Activated CD4-positive, alpha-beta T cell treated with anti-CD3 and anti-CD28 coated beads, Interleukin-2, amount 50 U/mL, for 4 hours (primary cell): ENCODE measurements at places on chromosomes 4 and X.
A peak's percentile ranks its signal among the peaks of the same experiment; 100 is the strongest.

DNA sequence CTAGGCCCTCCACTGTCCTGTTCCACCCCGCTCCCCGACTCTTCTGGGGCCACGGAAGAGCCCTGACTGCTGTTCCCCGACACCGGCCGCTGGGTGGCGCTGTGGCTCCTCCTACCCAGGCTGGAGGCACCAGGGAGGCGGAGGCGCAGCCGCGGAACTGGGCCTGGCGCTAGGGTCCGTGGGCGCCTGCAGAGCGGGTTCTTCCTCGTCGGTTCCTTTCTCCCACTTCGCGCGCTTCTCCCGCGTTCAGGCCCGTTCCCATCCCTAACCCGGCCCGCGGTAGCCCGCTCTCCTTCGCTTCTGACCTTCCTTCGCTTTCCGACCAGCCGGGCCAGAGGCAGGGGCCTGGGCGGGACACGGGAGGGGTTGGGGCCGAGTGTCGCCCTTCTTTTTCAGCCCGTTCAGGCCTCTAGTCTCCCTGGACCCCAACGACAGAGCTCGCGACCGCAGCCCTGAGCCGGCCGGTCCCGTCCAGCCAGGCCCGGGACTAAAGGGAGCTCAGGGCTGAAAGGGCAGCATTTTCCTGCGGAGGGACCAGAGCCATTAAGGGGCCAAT is 34.3 kb downstream of the NALF2 start:
- DNase-seq = peak; percentile 69

DNA sequence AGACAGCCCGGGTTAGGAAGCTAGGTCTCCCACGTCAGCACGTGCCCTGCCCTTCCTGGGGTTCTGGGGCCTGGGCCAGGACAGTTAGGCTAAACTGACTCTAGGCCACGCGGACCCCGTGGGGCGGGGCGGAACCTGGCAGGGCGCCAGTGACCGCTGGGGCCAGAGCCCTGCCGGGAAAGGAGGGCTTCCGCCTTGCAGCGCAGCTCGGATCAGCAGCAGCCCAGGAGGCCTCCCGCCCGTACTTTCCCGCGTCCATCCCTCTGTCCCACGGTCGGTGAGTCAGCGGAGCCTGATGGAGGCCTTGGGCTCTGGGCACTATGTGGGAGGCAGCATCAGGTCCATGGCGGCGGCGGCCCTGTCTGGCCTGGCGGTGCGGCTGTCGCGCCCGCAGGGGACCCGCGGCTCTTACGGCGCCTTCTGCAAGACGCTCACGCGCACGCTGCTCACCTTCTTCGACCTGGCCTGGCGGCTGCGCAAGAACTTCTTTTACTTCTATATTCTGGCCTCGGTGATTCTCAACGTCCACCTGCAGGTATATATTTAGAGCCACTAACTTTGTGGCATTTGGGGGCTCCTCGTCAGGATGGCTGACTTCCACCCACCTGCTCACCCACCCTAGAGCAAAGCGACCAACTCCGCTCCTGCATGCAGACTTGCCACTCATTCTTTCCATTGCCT is at the start of gene SMIM10:
Gene SMIM10, plus strand, starts transcription at position 191 of the 681 bp plus-strand sequence. Its CDS starts 105 bp downstream, at position 296.
- no peak for DNase-seq

GRCh38 chrX:18997916-18998315 is 14.0 kb upstream of the PHKA2 start:
- DNase-seq = no peak

DNA sequence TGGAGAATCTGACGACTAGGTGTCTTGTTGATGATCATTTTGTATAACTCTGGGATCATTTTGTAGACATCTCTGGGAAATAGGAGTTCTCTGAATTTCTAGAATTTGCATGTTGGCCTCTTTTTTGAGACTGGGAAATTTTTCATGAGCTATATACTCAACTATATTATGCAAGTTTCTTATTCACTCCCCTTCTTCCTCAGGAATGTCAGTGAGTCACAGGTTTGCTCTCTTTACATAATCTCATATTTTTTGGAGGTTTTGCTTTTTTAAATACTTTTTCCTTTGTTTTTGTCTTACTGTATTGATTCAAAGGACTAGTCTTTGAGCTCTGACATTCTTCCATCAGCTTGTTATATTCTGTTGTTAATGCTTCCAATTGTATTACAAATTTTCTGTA is 1324.2 kb downstream of the TECRL start:
- DNase-seq = no peak

GRCh38 chrX:24702362-24703184 is 8.9 kb downstream of the POLA1 start:
- DNase-seq = no peak

DNA sequence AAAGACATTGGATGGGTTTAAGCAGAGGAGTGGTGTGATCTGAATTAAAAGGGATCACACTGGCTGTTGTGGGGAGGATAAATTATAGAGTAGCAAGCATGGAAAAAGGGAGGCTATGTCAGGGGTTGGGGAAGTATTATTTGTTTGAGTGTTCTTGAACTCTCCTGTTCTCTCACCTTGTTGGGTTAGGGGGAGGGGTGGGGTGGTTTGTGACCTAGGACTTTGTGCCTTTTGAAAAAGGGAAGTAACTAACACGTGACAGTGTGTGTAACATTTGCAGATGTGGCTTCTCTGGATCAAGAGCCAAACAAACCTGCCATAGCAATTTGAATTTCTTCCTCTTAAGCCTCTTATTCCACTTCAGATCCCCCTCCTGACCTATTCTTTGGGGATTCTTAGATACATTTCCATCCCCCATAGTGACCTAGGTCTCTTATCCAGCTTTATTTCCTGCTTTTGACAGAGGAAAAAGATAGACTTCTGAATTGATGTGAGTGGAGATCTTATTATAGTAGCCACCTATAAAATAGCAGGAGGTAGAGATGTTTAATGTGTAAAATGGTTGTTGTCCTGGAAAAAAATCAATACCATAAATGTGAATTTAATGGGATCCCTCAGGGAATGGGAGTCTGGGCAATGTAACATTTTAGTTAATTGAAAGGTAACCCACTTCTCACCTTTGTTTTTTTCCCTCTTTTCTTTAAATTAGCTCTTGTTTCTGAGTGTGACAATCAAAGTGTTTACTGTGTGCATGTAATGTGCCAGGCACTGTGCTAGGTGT is 120.4 kb downstream of the CT47B1 start:
- DNase-seq = no peak

DNA sequence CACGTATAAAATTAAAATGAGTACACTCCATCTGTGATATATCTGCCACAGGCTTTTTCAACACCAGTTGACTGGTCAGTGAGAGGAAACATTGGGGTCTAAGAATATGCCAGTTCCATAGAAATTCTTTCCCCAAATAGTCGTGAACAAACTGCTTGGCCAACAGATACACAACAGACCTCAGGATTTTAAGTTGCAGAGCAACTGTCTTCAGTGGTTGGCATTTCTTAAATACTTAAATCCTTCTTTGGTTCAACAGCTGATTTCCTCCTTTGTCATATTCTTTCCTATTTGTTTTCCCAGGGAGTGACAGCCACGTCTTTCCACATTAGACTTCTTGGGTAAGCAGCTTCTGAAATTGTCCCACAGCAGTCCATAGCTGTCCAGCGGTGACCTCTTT is 7.0 kb upstream of the DDX60 start:
- no peak for DNase-seq

- no peak for DNase-seq
Observed at GRCh38 chr4:55358246-55358645, 12.2 kb downstream of the SRD5A3 start.

- DNase-seq = no peak
Observed at GRCh38 chr4:7344636-7345155, 90.0 kb downstream of the PSAPL1 start.

GRCh38 chrX:12894074-12895030 is 12.1 kb upstream of the TLR8 start:
- peak; percentile 23 for DNase-seq

GRCh38 chr4:176340871-176341685 is 21.3 kb downstream of the SPCS3 start:
- no peak for DNase-seq

GRCh38 chr4:7521666-7522065 is 86.9 kb upstream of the PSAPL1 start:
- no peak for DNase-seq

DNA sequence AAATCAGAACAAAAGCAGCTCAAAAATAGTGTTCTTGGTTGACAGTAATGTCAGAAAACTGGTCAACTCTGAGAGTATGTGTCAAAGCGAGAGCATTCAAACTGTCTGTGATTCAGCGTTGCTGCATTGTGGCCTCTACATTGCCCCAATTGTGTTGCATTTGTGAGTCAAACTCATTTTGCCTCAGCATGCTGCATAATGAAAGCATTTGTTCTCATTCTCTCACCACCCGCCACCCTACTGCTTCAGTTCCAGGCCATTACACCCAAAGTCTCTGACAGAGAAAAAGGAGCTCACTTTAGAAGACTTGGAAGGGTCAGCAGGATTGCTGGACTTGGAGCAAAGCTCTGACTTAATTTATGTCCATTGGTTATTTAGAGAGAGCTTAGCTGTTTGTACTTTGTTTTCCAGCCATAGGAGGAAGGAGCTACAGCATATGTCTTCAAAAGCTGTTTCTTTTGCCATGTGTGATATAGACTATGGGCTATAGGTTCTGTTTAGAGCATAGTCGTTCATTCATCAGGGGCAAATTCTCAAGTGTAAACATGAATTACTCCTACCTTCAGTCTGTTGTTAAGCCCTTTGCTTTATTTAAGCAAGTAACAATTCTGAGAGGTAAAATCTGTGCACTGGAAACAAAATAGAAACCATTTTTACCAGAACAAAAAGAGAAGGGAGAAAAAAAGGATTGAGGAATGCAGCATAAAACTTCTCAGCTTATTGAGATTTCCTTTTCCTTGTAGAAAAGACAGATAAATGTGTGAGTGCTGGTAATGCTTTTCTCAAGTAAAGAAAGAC is 153.4 kb upstream of the ANK2 start:
- DNase-seq = no peak

- no peak for DNase-seq
Observed at GRCh38 chr4:99209671-99210070, 9.4 kb downstream of the ADH6 start.

DNA sequence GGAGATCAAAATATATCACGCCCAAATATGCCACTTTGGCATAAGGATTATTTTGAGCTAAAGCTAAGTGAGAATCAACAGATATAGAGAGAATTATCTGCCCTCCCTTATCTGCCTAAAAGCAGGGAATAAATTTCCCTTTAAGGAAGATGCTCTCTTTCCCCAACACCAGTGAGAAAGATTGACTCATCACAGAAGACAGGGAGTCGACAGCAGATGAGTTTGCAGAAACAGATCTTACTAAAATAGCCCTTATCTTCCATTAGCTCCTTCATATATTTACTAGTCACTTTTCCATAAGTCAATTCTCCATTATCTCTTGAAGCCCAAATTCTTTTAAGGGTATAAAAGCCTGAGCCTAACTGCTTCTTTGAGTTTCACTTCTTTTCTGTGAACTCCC is 156.6 kb downstream of the CAMK2D start:
- no peak for DNase-seq

DNA sequence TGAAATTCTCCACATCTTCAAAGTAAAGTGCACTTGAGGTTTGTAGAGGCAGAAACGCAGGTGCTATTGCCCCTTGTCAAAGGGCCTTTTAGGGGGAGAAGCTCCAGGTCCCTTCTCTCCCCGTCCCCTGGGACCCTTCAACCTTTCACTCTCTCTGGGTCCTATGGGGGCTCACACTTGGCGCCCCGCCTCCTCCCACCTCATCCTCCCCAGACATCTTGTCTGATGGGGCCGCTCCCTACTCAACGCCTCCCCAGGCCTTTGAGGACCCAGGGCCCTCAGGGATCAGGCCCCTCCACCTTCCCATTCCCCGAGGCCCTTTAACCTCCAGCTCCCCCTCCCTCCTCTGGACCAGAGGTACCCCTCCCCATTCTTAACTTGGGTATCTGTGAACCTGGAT is 1.3 kb upstream of the HTRA3 start:
- DNase-seq = no peak

- no peak for DNase-seq
Observed at GRCh38 chrX:107787827-107788226, 10.3 kb downstream of the NCBP2L start.

- DNase-seq = no peak
Observed at GRCh38 chrX:22314211-22314610, 41.5 kb downstream of the CBLL2 start.

- DNase-seq = no peak
Observed at GRCh38 chr4:138868562-138868961, 147.0 kb upstream of the NOCT start.

DNA sequence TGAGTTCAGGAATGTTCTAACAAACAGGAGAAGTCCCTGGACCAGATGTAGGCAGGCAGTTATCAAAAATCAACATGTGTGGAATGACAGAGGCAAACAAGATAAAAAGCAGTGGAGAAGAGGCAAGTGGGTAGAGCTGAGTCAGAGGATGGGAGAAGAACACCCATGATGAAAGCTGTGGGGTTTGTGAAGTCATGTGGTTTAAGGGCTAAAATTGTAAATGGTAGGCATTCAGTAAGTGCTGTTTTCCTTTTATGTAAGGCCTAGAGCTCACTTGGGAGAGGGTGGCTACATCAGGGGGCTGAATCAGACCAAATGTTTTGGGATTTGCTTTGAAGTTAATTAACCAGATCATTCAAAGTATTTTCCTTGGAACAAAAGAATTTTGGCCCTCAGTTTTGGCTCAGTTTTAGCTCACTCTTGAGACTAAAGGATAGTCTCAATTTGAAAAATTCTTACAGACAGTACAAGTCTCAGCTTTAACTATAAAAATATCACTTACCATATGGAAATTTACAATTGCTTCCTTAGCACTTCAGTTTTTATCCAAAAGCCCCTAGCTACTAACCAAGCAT is 114.5 kb upstream of the PCDH7 start:
- DNase-seq = no peak

DNA sequence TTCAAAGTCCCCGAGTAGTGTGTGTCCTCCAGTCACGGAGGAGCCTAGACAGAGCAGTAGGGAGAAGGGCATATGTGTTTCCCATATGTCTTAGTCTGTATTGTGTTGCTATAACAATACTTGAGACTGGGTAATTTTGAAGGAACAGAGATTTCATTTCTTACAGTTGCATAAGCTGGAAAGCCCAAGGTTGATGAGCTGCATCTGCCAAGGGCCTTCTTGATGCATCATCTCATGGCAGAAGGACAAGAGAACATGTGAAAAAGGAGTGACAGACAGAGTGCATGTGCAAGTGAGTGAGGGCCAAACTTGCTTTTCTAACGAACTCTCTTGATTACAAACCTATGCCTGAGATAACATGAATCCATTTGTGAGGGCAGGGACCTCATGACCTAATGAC is 243.4 kb downstream of the ARHGAP10 start:
- DNase-seq = no peak

- no peak for DNase-seq
Observed at GRCh38 chr4:153465615-153466080, 512 bp upstream of the TMEM131L start.

DNA sequence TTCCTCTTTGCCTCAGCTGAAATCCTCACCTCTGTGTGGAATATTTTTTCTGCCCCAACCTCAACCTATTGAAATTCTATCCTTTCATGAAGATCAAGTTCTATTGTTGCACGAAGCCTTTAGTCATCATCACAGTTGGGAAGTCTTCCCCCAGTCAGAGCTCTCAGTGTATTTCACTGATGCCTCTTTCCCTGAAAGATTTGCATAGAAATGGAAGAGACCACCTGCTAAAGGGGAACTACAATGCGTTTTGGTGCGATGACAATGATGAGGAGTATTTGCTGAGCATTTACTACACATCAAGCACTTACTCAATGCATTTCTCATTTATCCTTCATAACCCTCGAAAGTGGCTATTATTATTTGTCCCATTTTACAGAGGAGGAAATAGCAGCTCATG is 151.2 kb upstream of the KLF3 start:
- no peak for DNase-seq

- no peak for DNase-seq
Observed at GRCh38 chrX:56788717-56789122, 59.7 kb downstream of the NBDY start.

GRCh38 chrX:42399632-42400024 is 378.3 kb downstream of the PPP1R2C start:
- no peak for DNase-seq

GRCh38 chrX:129759576-129760061 is 20.1 kb upstream of the SASH3 start:
- DNase-seq = peak; percentile 30
